ENCODE measurements at places on chromosomes 7 and 10.

DNA sequence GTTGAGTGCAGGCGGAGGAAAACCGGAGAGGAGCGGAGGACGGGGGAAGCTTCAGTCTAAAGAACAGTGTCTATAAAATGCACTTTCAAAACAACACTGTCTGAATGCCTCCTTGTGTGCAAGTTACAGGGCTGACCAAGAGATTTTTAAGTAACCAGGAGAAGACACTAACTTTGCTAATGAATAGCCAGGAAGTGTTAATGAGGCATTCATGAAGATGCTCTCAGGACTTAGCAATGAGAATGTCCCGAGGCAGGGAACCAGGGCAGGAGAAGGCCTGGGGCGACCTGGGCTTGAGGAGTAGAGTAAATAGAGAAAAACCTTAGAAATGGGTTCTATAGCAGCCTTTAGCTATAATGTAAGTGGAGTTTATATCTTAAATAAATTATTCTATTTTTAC, 312.1 kb downstream of the SKIDA1 start:
- DNase-seq = no peak

GRCh38 chr10:88931548-88931947, 21.0 kb downstream of the ACTA2 start:
- no peak for DNase-seq

GRCh38 chr10:88971221-88972061, 18.9 kb upstream of the ACTA2 start:
- DNase-seq = no peak

- no peak for DNase-seq
Observed at GRCh38 chr10:78920011-78920410, 148.8 kb upstream of the ZMIZ1 start.

GRCh38 chr7:6023974-6024435, 7.2 kb upstream of the ANKRD61 start:
- DNase-seq = no peak

Data from effector CD4-positive, alpha-beta T cell (primary cell).